IMR-90 (cell line): ENCODE measurements at places on chromosomes 6 and 20. TPM values are rescaled to one million over a fixed set of nuclear protein-coding genes. Genes with fewer than 3 reads are reported as not detected.

The WFDC2 gene
- not detected in 2 replicates for total RNA-seq

The MYCT1 gene
- total RNA-seq = 0.90 and 1.1 TPM in 2 replicates

The DACT2 gene
- not detected in 2 replicates for total RNA-seq

The SNAP91 gene
- total RNA-seq = not detected in 2 replicates

The SAMHD1 gene
- total RNA-seq = 14.9 and 19.7 TPM in 2 replicates

The APOM gene
- 0.83 and 1.4 TPM in 2 replicates for total RNA-seq

The FAXC gene
- 1.1 and 1.9 TPM in 2 replicates for total RNA-seq

The MKKS gene
- 7.5 and 8.1 TPM in 2 replicates for total RNA-seq

The SYCP2 gene
- total RNA-seq = 0.18 and 0.56 TPM in 2 replicates

The SLC44A4 gene
- 0.36 TPM in 1 of 2 replicates, not detected in the other for total RNA-seq

The FAM209B gene
- total RNA-seq = not detected in 2 replicates

The EYS gene
- under 0.01 TPM in 2 replicates for total RNA-seq

The RGS19 gene
- 7.7 and 8.1 TPM in 2 replicates for total RNA-seq

The TREM2 gene
- total RNA-seq = not detected in 2 replicates

The COL19A1 gene
- under 0.01 TPM in 1 of 2 replicates, not detected in the other for total RNA-seq

The PDE7B gene
- 12.4 and 15.6 TPM in 2 replicates for total RNA-seq

The SEMG1 gene
- total RNA-seq = not detected in 2 replicates

The ZNF831 gene
- total RNA-seq = not detected in 2 replicates

The CABLES2 gene
- total RNA-seq = 1.1 and 1.4 TPM in 2 replicates

The PRICKLE4 gene
- total RNA-seq = not detected in 2 replicates

The LY6G6F gene
- not detected in 2 replicates for total RNA-seq

The MOG gene
- total RNA-seq = not detected in 2 replicates

The IL17A gene
- not detected in 2 replicates for total RNA-seq

The SUMO4 gene
- 1.9 and 2.2 TPM in 2 replicates for total RNA-seq

The IPCEF1 gene
- under 0.01 TPM in 2 replicates for total RNA-seq

The KIF13A gene
- 51.8 and 53.0 TPM in 2 replicates for total RNA-seq

The MYB gene
- total RNA-seq = 0.83 and 0.90 TPM in 2 replicates

The SLC35F1 gene
- total RNA-seq = not detected in 2 replicates

The PPP1R11 gene
- 15.6 and 16.7 TPM in 2 replicates for total RNA-seq

The EPM2A gene
- 3.9 and 4.5 TPM in 2 replicates for total RNA-seq

The C6orf118 gene
- total RNA-seq = not detected in 2 replicates

The WFDC12 gene
- total RNA-seq = not detected in 2 replicates

The NKX2-2 gene
- not detected in 2 replicates for total RNA-seq

The FRK gene
- under 0.01 TPM in 2 replicates for total RNA-seq

The ZNF334 gene
- 1.1 and 1.4 TPM in 2 replicates for total RNA-seq

The HIVEP2 gene
- 11.1 and 11.3 TPM in 2 replicates for total RNA-seq
